CD4-positive, alpha-beta T cell treated with Interleukin-4 for 4 hours (primary cell): ENCODE measurements at places on chromosomes 11 and 22.

- DNase-seq: no peak
These were observed 931.6 kb downstream of the BRD1 start for GRCh38 chr22:48895831-48896765.

GRCh38 chr11:81197396-81197795 is 1536.3 kb downstream of the FAM181B start:
- no peak for DNase-seq

GRCh38 chr11:34067383-34068065 is 16.0 kb downstream of the CAPRIN1 start:
- DNase-seq: no peak

DNA sequence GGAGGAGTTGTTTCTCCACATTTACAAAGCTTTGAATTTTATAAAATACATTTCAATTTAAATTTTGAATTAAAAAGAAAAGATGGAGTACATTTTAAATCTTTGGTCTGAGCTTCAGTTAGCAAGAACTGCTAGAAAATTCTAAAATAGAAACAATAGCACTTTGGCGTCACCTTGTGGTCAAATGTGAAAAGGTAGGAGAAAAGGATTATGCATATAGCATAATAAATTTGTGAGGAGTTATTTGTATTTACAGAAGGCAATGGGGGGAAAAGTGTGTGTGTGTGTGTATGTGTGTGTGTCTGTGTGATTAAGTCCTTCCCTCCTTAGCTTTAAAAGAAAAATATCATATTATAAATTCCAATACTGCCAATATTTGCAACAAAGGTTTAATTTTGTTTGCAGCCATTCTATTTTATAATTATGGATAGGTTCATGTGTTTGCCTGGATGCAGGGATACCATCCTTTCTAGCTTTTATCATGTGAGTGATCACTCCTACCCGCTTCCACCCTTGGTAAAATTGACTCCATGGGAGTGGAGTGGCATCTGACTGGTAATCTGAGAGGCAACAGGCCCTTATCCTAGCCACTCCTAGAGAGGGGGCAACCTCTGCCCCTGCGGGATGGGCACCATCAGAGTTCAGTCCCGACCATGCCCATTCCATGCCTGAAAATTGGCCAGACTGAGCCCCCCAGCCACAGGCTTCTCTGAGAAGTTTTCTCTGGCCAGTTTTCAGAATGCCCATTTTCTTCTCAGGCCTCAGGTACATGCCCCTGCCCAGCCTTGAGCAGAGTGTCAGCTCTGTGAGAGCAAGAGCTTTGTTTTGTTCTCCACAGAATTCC is 13.6 kb upstream of the LGR4 start:
- peak; percentile 59 for DNase-seq

DNA sequence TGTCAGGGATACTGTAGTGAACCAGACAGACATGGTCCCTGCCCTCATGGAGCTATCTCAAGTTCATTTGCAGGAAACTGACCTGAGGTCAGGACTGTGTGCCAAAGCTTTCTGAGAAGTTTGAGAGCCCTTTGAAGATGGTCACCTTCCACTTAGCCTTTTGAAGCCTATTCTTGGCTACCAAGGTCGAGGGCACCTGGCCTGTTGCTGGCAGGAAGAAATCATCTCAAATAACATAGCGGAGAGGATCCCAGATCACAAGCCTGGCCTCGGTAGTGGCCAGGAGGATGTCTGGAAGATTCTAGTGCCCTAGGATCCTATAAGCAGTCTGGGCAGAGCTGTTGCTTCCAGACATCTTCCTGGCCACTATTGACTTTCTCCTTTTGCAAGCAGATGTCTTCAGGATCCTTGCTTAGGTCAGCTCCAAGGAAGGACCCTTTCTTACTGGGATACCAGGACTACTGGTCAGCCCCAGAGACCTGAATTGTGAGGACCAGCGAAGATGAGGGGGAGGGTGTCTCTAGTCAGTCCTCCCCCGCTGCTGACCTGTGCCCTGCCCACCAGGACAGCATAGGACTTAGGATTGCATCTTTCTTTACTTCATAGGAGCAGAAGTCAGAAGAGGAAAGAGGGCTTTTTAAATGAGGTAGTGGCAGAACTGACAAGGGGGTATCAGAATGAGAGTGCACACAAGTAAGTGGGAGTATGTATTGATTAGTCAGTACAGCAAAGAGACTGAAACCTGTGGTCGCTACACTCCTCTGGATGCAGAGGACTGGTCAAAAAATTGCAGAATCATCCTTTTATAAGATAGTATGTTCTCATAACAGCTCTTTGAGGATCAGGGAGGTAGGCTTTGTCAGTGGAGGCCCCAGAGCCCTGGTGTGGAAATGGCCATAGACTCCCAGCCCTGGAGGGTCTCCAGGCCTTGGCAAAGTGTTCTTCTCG is 94.8 kb downstream of the TEAD1 start:
- DNase-seq: no peak

DNA sequence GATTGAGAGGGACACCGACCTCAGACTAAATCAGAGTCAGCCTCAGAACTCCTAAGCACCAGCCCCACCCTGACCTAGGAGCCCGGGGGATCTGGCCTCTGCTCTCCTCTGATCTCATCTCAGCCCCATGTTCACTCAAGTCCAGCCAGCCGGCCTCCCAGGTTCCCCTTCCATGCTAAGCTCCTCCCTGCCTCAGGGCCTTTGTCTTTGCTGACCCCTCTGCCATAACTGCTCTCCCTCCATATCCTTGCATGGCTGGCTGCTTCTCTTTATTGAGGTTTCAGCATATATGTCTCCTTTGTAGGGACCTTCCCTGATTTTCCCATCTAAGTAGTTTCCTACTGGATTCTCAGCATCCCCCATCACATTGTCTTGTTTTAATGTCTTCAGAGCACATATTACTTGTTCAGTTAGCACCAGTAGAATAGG is 780 bp upstream of the SLC15A3 start:
- no peak for DNase-seq

GRCh38 chr11:44316659-44317240 is 6.8 kb upstream of the ALX4 start:
- no peak for DNase-seq

GRCh38 chr11:48095779-48096470 is 115.6 kb downstream of the PTPRJ start:
- no peak for DNase-seq

DNA sequence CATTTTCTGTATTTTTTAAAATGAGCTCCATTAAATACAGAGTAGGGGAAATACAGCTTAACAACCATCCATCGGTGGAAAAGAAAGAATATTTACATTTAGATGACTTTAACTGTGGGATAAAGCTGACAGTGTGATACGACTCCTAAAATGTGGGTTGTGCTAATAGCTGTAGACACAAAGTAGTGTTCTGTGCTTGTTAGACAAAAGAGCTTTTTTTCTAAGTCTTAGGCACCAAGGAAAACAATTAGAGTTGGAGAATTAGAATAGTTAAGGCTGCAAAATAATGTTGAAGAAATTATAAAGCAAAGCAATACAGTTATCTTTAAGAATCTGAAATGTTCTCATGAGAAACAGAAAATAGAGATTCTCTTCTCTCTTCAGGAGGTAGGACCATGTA is 307.7 kb upstream of the KIRREL3 start:
- no peak for DNase-seq

GRCh38 chr11:75356613-75357012 is 5.2 kb upstream of the ARRB1 start:
- DNase-seq: no peak

DNA sequence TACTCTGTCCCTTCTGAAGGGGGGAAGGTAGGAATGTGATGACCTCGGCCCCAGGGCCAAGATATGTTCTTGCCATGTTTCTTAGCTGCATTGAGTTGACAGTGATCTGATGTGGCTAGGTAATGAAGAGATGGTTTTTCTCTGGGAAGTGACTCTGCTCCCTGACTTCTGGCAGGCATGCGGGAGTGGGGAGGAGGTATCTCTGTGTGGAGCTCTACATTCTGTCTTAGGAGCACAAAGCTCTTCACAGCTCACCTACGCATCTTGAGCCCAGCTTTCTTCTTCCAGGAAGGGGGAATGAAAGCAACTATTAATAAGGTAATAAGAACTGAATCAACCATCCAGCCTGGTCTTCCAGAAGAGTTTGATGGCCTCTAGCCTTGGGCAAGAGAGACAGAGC is 241.0 kb downstream of the ST3GAL4 start:
- no peak for DNase-seq

- DNase-seq: no peak
These were observed 281.7 kb downstream of the NXPE2 start for GRCh38 chr11:114959953-114960505.

GRCh38 chr22:37627545-37627944 is 11.9 kb upstream of the SH3BP1 start:
- DNase-seq: peak; percentile 58

DNA sequence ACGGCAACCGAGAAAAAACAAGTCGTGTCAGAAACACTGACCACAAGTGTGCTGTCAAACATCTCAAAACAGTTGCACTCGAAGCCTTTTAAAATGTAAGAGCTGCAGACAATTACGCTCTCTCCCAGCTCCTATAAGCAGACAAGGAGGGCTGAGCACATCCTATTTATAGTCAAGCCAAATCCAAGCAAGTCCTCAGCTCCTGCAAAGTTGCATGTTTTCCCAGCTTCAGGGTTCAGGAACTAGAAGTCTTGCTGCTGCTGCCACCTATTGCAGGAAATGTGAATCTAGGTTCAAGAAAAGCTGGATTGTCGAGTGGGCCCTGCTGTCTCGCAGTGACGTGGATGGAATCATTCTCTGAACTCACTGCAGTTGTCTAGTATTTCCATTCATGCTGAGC is 15.5 kb downstream of the EFCAB6 start:
- DNase-seq: no peak

DNA sequence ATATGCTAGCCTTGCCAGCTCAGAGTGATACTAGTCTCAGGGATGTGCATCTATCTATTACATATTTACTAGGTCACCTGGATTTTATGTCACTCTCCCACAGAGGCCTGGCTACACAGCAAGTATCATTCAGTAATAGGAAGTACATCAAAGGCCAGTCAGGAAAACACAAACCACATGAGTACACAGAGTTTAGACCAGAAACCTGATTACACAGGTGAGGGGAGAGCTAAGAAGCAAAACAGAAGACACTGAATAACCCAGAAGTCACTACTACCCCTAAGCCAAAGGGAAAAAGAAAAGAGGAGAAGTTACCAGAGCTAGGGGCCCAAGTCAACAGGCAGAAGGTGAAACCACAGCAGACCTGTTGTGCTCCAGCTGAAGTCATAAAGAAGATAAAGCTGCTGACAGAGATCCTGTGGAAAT is 13.3 kb downstream of the LPXN start:
- DNase-seq: peak; percentile 37

- no peak for DNase-seq
These were observed 93.5 kb downstream of the PDHX start for GRCh38 chr11:35009944-35010342.

DNA sequence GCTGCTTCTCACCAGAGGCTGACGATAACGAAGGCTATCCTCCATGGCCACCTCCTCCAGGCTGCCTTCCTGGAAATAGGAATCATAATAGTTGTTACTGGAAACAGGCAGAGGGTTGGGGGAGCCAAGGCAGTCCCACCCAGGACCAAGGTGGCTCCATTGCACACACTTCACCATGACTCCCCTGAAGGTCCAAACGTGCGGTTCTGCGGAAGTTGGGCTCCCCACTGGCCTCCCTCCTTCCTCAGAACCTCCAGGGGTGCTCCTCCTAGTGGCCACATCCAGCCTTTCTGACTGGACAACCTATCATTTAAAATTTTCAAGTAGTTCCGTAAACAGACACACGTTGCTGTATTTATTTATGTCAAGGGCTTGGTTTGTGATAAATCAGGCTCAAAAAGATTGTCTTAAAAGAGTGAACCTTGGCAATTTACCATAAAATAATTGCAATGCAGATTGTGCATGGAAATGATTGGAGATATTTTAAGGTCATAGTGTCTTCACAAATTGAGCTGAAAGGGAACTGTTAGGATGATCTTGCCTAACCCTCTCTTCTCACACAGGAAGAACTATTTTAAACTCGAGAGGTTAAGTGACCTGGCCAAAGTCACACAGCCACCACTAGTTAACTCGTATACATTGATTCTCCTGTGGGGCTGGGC is 1.4 kb upstream of the TCN2 start:
- DNase-seq: peak; percentile 38

DNA sequence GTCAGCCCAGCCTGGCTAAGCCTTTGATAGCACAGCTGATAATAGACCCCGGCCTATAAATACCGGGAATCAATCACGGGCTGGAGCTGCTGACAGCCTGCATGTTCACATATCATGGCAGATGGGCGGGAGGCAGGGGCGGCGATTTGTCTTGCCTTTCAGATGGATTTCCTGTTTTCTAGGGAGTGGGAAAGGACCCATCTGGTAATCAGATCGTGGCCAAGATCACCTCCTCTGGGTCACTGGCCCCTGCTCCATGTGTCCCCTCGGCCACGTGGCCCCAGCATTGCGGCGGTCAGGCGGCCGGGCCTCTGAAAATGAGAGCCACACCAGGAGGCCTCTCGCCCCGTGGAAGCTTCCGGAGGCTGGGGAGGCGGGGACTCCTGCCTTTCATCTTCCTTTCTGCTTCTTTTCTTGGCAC is 36.6 kb downstream of the SMIM38 start:
- no peak for DNase-seq

DNA sequence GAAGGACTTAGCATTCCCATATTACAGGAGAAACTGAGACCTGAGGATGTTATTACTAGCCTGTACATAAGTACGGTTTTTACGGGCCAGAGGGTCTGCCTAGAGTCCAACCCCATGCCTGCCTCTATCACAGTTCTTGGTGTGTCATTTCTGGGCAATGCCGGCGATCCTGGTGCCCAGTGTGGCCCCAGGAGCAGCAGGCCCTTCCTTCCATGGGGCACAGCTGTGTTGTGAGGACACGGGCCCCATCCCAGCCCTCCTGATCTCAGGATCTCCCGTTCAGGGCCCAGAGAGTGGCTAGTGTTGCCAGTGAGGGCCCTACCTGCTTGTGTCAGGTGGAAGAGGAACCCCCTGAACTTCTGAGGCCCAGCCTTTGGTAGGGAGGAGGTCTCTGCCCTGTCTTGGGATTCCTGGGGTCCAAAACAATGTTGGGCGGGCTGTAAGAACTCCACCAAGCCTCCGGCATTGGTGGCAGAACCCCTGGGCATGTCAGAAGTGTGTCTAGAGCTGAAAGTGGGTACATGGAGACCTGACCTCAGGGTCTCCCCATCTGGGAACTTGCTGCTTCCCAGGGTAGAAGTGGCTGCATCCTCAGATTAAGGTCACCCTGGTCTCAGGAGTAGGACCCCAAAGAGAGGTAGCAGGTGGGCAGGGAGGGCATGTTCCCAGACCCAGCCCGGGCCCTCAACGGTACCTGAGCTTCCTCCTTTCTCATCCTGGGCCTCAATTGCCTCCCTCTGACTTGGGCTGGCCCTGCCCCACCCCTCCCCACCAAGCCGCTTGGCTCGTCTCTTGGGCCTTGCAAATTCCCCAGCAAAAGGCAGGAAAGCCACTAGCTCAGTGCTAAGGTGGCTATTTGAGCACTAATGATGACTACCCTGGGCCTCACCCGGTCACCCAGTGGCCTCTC is 74.6 kb upstream of the KCNQ1OT1 start:
- no peak for DNase-seq

DNA sequence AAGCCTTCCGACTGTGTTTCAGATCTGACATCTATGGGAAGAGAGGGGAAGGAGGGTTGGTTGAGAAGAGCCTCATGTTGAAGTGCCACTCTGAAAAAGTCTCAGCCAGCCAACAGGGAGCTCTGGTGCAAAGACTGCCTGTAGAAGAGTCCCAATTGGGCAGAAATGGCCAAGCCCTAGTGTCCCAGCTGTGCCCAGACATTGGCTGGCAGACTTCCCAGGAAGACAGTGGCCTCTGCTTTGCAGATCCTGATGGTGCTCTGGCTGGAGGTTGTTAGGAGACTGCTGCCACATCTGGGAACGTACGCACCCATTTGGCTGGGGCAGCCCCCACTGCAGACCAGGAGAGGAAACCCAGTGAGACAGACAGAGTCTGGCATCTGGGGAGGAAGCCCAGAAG is 3.2 kb upstream of the PLA2G3 start:
- DNase-seq: no peak
